ENCODE measurements at places on chromosomes 4 and X. TPM values are rescaled to one million over a fixed set of nuclear protein-coding genes. Genes with fewer than 3 reads are reported as not detected.

Gene AMTN
- not detected for total RNA-seq

Gene TIGD4
- 0.36 TPM for total RNA-seq

Gene SOD3
- not detected for total RNA-seq

Gene PRKG2
- 0.86 TPM for total RNA-seq

Gene GAGE12E
- total RNA-seq: not detected

Data from B cell (primary cell).